ENCODE measurements at places on chromosomes 5 and 9. TPM values are rescaled to one million over a fixed set of nuclear protein-coding genes. Genes with fewer than 3 reads are reported as not detected.

GPR150 gene
- total RNA-seq: under 0.01 TPM

PCDHB15 gene
- 0.14 TPM for total RNA-seq

GPX3 gene
- 28.9 TPM for total RNA-seq

ACOT12 gene
- 0.57 TPM for total RNA-seq

CD72 gene
- 0.66 TPM for total RNA-seq

SCGB3A2 gene
- total RNA-seq: not detected

SLC34A1 gene
- not detected for total RNA-seq

ZFYVE16 gene
- 24.5 TPM for total RNA-seq

RNF183 gene
- not detected for total RNA-seq

EGFLAM gene
- total RNA-seq: 10.1 TPM

PCDHGB2 gene
- total RNA-seq: 2.2 TPM

GKAP1 gene
- 0.29 TPM for total RNA-seq

MYMK gene
- total RNA-seq: not detected

ORM2 gene
- not detected for total RNA-seq

PCDHA11 gene
- 0.57 TPM for total RNA-seq

PCDHGA2 gene
- 2.0 TPM for total RNA-seq

NIM1K gene
- total RNA-seq: 0.43 TPM

SH3RF2 gene
- 4.2 TPM for total RNA-seq

SLC6A18 gene
- not detected for total RNA-seq

AGXT2 gene
- not detected for total RNA-seq

SLCO6A1 gene
- total RNA-seq: 0.14 TPM

VCAN gene
- 200 TPM for total RNA-seq

BSPRY gene
- total RNA-seq: not detected

SOHLH1 gene
- total RNA-seq: not detected

NKD2 gene
- total RNA-seq: 15.9 TPM

CTNND2 gene
- total RNA-seq: not detected

PCDH1 gene
- total RNA-seq: 4.2 TPM

PLEKHG4B gene
- under 0.01 TPM for total RNA-seq

MCTP1 gene
- total RNA-seq: 24.7 TPM

KIF12 gene
- not detected for total RNA-seq

GNA14 gene
- total RNA-seq: 1.3 TPM

SPATA31C1 gene
- not detected for total RNA-seq

PROB1 gene
- total RNA-seq: 2.6 TPM

IL17B gene
- 0.72 TPM for total RNA-seq

NR5A1 gene
- not detected for total RNA-seq

CDKN2B-AS1 gene
- 9.2 TPM for total RNA-seq

ZNF366 gene
- not detected for total RNA-seq

FOXD4L6 gene
- under 0.01 TPM for total RNA-seq

FRMD3 gene
- total RNA-seq: under 0.01 TPM

ARID3C gene
- total RNA-seq: not detected

HAPLN1 gene
- total RNA-seq: 1.1 TPM

IL5 gene
- not detected for total RNA-seq
